ENCODE measurements at places on chromosomes 16 and 17.
A peak's percentile ranks its signal among the peaks of the same experiment; 100 is the strongest.

DNA sequence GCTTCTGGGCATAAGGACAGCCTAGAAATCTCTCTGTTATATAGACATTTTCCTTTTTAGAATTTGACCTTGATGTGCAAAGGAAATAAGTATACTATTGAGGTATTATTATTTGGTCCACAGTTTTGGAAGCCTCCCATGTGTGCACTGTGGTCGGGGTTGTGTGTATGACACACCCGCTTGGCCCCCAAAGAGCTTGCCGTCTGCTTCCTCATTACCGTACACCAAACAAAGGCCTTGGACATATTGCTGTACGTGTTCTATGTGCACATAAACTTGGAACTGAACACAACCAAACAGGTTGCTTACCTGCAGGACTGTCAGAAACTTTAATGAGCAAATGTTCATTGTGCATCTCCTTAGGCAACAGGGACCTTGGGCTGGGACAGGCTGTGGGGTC lies 38.2 kb downstream of the METRNL start:
- no peak for DNase-seq

- DNase-seq, result no peak
Measured at GRCh38 chr17:80691784-80692183, 147.1 kb downstream of the RPTOR start.

DNA sequence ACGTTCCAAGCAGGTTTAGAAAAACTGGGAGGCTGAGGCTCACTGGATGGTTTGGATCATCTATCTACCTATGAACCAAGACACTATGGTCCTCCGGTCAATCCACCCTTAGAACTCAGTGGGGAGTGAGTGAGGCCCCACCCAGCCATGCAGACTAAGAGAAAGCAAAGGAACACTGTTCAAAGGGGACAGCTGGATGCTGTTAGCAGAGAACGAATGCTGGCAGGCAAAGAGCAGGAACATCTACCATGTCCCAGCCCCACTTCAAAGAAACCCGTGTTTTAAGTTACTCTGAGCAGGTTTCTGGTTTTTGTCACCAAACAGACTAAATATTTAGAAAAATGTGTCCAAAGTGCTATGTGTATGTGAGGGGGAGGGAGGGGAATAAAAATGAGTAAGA lies 183.4 kb upstream of the XYLT1 start:
- DNase-seq, result no peak

DNA sequence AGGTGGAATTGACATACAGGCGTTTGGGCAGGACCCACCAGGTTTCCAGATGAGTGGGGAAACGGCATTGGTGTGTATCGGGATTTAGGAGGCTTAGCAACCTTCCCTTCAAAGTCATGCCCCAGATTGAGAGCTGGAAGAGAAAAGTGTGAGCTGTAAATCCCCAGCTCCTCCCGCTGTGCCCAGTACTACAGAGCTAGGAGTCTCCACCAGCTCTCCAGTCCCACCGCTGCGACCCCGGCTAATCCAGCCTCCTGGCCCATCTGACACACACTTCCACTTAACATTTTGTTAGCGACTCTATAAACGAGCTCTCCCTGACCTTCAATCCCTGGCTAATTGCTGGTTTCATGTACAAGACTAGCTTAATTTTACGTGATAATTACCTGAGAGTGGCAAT lies 29.9 kb upstream of the LHX1 start:
- DNase-seq, result no peak

DNA sequence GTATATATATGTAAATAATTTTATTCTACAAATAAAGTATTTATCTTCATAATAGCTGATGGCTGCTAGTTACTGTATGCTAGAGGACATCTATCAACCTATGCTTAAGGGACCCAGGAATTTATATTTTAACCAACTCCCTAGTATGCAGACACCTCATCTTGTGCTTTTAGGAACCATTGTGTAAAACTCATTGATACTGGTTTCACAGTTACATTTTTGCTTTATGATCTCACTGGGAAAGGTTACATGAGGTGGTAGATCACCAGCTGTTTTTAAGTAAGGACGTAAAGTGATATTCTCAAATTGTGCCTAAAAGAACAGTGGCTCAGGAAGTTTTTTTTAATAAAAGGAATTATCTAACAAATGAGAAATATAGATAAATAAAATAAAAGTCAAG lies 56.4 kb downstream of the VMP1 start:
- no peak for DNase-seq

- no peak for DNase-seq
Measured at GRCh38 chr17:56880571-56880970, 33.3 kb downstream of the TRIM25 start.

GRCh38 chr17:73278049-73278464 lies 16.4 kb upstream of the CPSF4L start:
- no peak for DNase-seq

- DNase-seq, result no peak
Measured at GRCh38 chr17:63826468-63827001, 696 bp upstream of the PSMC5 start.

- no peak for DNase-seq
Measured at GRCh38 chr17:48565022-48565554, 13.1 kb downstream of the HOXB4 start.

- peak; percentile 62 for DNase-seq
Measured at GRCh38 chr16:68704232-68704867, 32.7 kb upstream of the CDH1 start.

DNA sequence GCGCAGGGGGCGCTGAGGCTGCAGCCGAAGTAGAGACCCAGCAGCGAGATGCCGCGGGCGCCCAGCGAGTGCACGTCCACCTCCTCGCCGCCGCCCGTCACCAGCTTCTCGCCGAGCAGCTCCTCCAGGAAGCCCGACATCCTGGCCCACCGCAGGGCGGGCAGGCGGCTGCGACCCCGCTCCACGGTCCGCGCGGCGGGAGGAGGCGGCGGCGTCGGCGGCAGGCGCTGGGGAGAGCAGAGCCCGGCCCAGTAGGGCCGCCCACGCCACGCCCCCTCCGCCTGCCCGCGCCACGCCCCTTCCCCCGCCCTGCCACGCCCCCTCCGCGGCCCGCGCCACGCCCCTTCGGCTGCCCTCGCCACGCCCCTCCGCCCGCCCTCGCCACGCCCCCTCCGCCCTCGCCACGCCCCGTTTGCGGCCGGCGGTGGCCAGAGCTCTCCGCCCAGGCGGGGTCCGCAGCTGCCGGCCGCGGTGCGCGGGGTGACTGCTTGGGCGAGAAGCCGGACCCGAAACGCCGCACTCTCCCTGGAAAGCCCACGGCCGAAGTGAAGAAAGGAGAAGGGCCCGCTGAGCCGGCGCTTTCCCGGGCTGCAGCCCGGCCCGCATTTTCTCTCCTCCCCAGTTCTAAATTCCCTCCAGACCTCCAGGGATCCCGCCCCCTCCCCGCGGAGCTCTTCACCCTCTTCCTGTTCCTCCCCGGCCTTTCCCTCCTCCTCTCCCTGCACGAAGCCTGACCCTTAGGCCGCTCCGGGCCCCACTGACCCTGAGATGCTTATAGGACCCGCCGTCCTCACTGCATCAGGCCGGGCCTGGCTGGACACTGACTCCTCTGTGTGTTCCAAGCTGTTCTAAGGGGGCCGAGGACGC lies at the start of gene NXN:
Gene NXN (minus strand): TSS at position 238 of the 867 bp plus-strand sequence.
- DNase-seq, result peak; percentile 87

DNA sequence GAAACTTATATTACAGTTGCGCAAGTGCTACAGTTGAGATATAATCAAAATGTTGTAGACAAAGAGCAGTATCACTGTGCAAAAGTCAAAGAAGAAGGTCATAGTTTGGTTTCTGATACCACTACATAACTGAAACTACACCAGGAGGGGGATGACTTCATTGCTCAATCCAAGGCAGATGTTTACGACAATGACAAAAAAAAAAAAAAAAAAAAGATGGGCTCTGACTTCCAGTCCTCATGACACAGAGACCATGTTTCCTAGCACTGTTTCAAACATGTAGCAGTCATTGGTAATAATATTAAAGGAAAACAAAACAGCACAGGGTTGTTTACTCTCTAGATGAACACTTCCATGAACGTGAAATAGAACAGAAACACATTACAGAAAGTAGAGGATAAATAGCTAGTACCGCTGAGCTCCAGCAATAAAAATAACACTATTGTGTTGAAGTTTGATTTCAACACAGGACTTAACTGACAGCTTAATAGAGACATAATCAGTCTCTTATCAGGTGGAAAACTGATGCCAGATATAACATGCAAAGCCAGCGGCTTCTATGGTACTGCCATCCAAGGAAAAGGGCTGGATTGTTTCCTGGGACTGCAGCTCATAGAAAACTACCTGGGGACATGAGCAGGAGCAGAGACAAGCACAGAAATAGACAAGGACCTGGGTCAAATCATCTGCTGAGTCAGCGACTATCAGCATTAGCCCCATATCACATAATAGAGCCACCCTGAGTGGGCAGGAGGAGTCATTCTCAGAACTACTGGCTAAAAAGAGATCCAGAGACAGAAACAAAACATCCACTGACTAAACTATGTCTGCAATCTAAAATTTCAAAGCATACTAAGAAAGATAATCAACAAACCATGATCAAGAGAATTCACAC lies 463.6 kb upstream of the SOX9 start:
- DNase-seq, result no peak

DNA sequence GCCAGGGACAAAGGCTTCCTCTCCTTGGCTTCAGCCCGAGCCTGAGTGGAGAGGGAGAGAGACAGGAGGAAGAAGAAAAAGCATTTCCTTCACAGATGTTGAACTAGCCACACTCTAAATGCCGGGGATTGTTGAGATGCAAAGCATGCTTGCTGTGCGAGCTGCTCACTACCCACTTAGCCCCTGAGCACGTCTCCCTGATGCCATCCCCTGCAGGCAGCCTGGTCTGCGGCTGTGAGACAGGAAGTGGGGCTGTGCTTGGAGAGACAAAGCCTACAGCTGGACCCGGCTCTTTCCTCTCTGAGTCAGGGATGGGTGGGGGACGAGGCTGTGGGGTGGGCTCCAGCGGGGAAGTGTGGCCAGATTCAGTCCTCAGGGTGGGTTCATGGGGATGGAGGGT lies 13.7 kb downstream of the WNT9B start:
- no peak for DNase-seq

DNA sequence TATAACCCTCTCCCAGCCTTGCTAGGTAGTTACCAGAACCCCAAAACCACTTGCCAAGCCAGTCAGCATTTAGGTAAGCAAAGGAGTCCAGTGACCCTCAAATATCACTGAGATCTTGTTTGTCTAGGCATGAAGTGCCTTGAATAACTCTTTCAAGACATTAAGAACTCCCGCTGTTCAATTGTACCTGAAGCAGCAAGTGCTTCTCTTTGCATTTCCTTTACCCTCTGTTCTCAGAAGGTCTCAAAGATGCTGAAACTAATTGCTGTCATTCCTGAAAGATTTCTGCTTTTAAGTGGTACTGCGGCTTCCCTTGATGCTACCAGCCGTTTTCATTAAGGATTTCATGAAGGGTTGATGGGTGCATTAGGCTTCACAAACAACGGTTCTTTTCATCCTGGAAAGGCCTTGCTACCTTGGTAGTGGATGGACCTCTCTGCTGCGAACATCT lies 142.7 kb downstream of the PITPNC1 start:
- DNase-seq, result no peak

DNA sequence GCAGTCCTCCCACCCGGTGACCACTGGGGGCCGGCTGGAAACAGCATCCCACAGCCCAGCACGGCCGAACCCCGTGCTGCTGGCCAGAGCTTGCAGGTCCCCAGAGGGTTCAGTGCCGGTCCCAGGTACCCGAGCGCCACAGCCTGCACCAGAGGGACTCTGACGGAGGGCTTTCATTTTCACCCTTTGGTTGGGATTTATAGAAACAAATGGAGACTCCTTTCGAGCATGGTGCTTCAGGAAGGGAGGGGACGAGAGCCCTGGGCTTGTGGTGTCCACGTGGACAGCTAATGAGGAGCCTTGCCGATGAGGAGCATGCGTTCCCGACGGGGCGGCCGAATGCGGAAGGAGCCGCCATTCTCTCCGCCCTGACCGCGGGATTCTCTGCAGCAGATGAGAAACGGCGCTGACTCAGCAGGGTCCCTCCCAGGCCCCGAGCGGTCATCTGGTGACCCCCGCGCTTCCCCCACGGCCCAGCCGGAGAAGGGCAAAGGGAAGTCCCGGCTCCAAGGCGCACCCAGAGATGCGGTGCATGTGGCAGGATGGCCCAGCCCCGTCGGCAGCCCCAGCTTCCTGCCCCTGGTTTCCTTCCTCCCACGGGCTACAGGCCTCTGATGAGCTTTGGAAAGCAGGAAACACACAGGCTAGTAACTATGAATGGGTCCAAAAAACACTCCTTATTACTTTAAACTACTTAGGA lies 9.8 kb downstream of the SLC38A10 start:
- DNase-seq, result peak; percentile 27

DNA sequence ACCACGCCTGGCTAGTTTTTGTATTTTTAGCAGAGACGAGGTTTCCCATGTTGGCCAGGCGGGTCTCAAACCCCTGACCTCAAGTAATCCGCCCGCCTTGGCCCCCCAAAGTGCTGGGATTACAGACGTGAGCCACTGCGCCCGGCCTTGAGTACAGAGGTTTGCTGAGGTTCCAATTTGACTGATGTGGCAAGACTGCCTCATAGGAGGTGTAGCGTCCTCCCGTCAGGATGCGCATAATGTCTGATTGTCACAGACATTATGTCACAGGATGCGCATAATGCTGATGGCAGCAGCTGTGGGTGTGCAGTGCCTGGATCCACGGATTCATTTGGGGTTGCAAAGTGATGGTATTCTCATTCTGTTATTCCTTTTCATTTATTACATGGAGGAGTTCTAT lies 45.2 kb downstream of the HAPSTR1 start:
- no peak for DNase-seq

DNA sequence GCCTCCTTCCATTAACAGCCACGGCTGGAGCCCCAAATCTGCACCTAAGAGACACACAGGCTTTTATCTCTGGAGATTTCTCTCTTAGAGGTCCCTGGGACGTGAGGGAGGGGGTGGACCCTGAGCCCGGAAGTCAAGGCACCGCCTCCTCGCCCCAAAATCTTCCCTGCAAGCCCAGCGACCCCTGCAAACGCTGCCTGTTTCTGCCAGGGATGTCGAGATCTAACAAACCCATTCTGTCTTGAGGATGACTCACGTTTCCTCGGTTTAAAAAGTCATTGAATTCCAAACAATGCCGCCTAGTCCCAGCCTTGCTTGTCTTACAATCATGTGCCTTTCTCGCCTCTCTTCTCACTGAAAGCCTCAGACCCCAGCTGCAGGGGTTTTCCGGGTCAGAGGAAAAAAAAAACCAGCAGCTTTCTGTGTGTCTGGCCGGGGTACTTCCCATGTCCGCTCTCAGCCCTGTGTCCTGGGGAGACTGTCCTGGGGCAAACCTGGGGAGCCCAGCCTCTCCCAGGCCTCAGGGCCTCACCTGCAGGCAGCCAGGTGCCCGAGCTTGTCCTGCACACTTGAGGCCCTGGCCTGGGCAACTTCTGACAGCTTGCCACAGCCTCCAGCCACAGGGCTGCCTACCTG lies 15.4 kb downstream of the ARL2BP start:
- DNase-seq, result no peak

- no peak for DNase-seq
Measured at GRCh38 chr16:68202091-68202519, 33.8 kb downstream of the ESRP2 start.

DNA sequence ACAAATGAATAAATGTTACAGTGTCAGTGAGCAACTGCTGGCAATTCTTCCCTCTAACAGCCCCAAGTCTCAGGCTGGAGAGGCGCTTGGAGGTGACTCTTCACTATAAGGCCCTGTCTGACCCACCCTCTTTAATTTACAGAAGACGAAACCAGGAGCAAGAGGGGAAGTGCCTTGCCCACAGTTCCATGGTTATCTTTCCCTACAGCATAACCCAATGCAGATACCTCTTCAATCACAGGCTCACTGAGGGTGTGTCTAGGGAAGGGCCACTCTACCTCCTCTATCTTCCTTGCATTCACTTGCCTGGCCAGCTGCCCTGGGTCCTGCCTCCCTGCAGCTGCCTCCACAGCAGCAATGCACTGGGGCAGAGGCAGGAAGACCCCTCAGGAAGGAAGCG lies 9.6 kb upstream of the N4BP1 start:
- no peak for DNase-seq

GRCh38 chr16:53895851-53896250 lies 191.9 kb downstream of the FTO start:
- no peak for DNase-seq

All from C1 segment of cervical spinal cord (tissue), 14 donors.